ENCODE measurements at places on chromosomes 1 and 21. TPM values are rescaled to one million over a fixed set of nuclear protein-coding genes. Genes with fewer than 3 reads are reported as not detected.
A peak's percentile ranks its signal among the peaks of the same experiment; 100 is the strongest.

- no peak for DNase-seq
Measured at GRCh38 chr1:20921285-20921684, 134.2 kb upstream of the HP1BP3 start.

- DNase-seq = no peak
Measured at GRCh38 chr1:4838231-4838630, 183.8 kb downstream of the AJAP1 start.

- no peak for DNase-seq
Measured at GRCh38 chr1:78911956-78912880, 94.3 kb downstream of the ADGRL4 start.

EDARADD gene
- 1.7 TPM for total RNA-seq

SHISA4 gene
- 3.0 TPM for total RNA-seq

DNA sequence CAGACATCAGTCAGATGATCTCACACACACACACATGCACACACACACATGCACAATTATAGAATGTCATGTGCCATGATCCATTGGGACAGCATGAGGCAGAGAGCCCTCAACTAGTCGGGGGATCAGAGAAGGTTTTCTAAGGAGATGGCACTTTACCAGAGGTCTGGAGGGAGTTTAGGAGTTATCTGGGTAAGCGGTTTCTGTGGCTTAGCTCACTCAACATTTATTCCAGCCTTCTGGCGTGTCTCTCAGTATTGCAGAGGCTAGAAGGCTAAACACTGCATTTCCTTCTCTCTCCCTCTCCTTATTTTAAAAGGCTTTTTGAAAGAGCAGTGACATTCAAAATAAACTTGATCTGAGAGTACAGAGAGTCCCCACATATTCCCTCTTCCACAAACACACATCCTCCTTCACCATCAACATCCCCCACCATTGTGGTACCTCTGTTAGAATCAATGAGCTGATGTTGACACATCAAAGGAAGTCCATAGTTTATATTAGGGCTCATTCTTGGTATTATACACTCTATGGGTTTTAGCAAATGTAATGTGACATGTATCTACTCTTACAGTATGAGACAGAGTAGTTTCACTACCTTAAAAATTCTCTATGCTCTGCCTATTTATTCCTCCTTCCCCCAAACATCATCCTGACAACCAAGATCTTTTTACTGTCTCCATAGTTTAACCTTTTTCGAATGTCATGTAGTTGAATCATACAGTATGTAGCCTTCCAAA lies 9.0 kb upstream of the PLA2G2A start:
- no peak for DNase-seq

GRCh38 chr21:46265736-46266525 lies 19.5 kb downstream of the MCM3AP start:
- DNase-seq = no peak

CRNN gene
- not detected for total RNA-seq

- DNase-seq = no peak
Measured at GRCh38 chr1:207944571-207944970, 33.6 kb upstream of the CD34 start.

GRCh38 chr1:155834296-155834926 lies 22.6 kb downstream of the GON4L start:
- DNase-seq = peak; percentile 70

DNA sequence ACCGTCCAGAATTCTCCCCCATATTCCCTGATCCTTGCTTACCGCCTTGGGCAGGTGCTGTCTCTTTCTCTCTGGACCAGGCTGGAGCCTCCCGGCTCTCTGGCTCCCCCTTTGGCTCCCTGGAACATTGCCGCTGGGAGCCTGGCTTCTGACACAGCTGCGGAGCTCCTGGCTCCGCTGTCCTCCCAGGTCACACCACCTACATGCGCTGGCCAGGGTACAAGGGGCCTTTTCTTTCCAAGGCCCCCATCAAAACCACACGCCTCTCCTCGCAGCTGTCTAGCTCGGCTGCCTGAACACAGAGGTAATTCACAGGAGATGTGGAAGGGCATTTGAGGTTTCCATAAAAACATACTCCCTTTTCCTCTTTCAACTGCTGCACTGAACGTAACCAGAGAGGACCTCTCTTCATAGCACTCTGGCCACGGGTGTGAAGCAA lies 7.5 kb upstream of the ZNF648 start:
- DNase-seq = peak; percentile 87

GPR153 gene
- total RNA-seq = 8.4 TPM

- DNase-seq = no peak
Measured at GRCh38 chr1:102772831-102773230, 335.5 kb downstream of the COL11A1 start.

DNA sequence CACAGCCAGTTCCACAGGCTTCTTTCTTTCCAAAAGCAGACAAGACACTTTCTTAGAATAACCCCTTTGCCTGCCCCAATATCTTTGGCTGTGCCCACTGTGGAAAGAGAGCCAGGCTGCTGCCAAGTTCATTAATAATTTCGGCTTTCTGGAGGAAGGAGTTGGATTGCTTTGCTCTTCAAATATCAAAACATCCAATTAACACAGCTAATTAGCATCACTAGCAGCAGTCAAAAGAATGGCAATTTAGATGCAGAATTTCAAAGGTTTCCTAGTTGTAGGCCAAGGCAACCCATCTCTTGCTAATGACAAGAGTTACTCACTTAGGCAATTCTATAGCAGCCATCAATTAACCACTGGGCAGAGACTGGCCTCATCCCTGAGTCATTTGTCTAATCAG lies 91.0 kb upstream of the SPATA6 start:
- DNase-seq = no peak

LEFTY2 gene
- total RNA-seq = not detected

LDLRAP1 gene
- total RNA-seq = 8.6 TPM

DNA sequence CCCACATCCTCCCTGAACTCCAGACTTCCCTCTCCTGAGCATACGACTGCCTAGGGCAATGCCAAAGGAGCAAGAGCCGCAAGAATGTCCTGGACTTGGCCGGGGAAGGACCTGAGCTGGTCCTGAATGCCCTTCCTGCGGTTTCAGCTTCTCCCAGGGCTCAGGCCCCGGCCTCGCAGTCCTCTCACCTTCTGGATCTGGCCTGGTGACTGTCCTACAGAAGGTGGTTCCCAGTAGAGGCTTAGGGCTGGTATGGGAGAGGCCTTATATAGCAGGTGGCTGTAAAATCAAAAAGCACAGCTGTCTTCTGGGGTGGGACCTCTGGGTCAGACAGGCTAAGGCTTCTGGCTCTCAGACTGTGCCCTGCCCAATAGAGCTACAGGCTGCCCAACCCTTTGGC lies at the start of gene LYPD8:
Gene LYPD8 (minus strand): TSS at position 243 of the 400 bp plus-strand sequence. CDS start 4,678 bp downstream, outside the sequence.
- no peak for DNase-seq

DNA sequence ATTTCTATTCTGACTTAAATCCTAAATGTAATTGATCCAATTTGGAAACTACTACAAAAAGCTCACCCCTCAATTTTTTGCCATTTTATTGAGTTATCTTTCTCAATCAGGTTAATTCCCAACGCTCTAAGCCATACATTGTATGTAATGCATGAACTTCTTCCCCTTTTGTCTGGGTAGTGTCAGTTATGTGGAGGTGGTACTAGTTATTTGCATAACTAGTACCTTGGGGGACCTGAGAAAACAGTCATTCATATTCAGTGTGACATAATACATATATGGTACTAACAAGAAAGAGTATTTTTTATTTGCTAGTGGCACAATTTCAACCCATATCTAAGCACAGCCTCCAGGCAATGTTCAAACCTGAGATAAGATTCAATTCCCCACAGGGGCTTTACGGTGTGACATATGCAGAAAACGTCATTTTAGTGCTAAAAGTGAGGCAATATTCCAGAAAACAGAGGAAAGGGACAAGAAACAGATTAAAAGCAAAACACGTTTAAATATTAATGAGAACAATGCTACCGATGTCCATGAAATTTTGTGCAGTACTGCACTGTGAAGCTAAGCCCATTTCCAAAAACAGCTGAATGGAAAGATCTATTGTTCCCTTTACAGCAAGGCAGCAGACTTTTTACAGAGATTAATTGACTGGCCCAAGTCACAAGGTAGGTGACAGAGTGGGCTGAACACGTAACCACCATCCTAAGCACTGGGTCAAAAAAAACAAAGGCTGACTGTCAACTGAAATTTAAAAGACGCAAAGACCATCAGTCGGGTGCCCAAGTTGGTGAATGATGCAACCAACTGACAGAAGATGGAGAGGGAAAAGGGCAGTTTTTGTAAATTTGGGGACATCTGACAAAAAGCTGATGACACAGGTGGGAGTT lies 1.4 kb downstream of the HLCS start:
- no peak for DNase-seq

GRCh38 chr1:226622012-226622411 lies 73.4 kb downstream of the STUM start:
- DNase-seq = no peak

ASPM gene
- 95.5 TPM for total RNA-seq

- DNase-seq = peak; percentile 66
Measured at GRCh38 chr1:27360159-27361043, 6.4 kb downstream of the MAP3K6 start.

SLC66A1 gene
- total RNA-seq = 16.7 TPM

- DNase-seq = peak; percentile 26
Measured at GRCh38 chr21:32813265-32813903, 41.8 kb upstream of the PAXBP1 start.

CYP4Z1 gene
- not detected for total RNA-seq

DNA sequence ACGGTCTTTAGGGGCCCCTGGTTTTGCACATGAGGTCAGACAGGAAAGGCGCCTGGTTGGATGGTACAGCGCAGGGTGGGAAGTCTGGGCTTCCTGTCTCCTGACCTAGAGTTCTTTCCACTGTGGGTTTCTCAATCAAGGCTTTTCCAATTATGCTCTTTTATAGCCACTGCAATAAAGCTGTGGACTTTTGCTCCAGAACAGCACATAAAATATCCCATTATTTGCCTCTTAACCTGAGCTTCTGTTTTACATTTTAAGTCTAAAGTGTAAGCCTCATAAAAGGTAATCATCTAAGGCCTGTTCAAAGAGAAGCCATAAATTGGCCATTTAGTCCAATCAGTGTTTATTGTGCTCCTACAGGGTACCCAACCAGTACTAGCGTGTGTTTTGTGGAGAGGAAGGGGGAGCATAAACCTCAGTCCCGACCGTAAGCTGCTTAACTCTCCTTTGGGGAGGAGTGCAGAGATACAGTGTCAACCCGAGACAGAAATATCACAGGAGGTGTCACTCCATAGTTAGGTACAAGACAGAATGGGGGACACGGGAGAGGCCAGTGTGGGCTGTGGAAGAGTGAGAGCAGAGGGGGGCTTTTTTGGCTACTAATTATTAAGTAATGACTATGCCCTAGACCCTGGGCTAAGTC lies 270.0 kb downstream of the TRABD2B start:
- no peak for DNase-seq

GRCh38 chr1:53145942-53146708 lies 3.7 kb upstream of the SLC1A7 start:
- peak; percentile 41 for DNase-seq

DNA sequence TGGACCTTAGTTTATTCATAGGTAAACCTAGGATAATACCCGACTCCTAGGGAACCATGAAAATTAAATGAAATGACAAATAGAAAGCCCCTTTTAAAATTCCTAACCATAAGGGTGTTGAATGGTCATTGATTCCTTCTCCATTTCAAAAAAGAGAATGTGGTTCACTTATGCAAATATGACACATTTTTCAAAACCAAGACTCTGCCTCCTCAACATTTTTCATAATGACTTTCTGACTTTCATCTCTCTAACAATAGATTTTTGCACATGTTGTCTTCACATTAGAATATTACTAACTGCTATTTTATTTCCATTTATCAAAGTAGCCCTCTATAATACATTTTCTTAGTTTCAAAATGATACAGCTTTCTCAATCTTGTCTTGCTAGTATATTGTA lies 169.1 kb downstream of the NTNG1 start:
- DNase-seq = no peak

NTNG1 gene
- total RNA-seq = 0.62 TPM

DNA sequence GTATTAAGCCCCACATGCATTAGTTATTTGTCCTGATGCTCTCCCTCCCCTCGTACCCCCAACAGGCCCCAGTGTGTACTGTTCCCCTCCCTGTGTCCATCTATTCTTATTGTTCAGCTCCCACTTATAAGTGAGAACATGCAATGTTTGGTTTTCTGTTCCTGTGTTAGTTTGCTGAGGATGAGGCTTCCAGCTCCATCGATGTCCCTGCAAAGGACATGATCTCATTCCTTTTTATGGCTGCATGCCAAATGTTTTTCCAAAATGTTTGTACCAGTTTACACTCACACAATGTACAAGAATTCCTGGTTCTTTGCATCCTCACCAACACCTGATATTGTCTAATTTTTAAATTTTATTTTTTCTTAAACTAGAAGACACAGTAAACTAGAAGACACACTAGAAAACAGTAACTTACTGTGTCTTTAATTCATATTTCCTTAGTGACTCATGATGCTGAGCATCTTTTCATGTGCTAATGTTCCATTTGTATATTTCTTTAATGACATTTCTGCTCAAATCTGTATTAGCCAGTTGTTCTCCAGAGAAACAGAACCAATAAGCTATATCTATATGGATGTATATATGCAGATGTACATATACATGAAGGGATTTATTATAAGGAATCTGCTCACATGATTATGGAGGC lies 19.4 kb upstream of the USP1 start:
- DNase-seq = no peak

DNA sequence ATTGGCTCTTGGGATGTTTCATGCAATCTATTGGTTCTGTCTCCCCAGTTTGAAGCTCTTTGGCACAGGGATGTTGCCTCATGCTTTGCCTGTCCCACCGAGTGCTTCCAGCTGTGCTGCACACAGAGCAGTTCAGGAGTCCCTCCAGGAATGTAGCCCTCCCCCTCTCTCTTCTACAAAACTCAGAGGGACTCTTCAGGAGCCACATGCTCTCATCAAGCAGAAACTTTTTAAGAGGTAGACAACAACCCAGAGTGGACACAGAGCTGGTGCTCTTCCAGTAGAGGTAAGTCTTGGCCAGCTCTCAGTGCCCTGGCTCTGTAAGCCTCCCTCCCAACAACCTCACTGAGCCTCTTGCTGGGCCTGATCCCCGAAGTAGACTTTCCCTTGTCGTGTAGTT lies 11.6 kb upstream of the ZNF697 start:
- DNase-seq = peak; percentile 60

GRCh38 chr1:227255086-227255732 lies 63.1 kb downstream of the CDC42BPA start:
- DNase-seq = no peak

S100A8 gene
- total RNA-seq = not detected

LCE1B gene
- not detected for total RNA-seq

DNA sequence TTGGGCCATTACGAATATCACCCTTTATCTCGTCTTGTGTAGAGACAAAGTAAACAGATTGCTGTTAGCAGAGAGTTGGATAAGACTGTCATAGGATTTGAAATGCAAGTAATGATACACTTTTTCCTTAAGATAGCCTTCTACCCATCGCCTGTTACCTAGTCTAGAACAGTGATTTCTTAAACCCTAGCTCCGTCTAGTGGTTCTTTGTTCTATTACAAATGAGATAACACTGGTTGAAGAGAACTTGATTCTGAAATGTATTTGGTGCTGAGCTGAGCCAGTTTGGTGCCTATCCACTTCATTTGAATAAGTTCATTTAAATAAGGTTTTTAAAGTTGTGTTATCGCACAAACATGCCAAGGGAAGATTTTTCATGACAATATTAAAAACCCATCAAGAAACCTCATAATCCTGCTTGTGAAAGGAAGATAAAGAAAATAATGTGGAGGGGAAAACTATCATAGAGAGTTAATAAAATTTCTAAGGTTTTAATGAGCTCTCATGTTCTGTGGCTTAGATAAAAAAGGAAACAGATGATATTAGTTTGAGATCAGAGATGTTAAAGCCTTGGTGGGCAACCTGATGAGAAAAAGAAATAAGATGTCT lies 1.5 kb upstream of the KCNH1 start:
- peak; percentile 44 for DNase-seq

SLAMF8 gene
- total RNA-seq = not detected

GRCh38 chr1:93694819-93695218 lies 13.2 kb upstream of the BCAR3 start:
- DNase-seq = no peak

S100A14 gene
- not detected for total RNA-seq
